Fibroblast of skin of left quadriceps (primary cell): ENCODE measurements at places on chromosomes 1 and 21.

DNA sequence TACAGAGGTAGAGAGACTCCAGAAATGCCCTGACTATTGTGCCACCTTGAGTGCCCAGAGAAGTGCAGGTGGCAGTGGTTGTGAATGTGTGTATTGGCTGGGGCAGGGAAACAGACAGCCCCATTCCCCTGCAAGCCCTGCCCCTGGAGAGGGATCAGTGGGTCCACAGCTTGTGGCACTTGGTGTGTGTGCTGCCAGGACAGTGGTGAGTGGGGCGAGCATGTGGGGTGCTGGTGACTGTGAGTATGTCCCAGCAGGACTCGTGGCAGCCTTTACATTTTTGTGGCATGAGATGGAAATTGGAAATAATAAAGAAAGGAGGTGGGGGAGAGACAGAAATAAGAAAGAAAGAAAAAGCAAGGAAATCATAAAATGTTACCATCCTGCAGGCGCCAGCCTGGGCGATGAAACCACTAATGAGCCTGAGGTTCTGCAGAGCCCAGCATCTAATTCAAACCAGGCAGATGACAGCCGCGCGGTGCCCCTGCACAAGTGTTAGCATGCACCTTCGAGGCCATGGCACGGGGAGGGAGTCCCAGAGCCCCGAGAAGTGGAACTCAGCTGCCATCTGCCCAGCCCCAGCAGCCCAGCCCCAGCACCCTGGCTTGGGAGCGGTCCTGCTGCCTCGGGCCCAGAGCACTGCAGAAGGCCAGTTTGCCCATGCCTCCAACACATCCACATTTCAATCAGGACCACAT lies 49.1 kb upstream of the ZBTB40 start:
- DNase-seq = no peak

DNA sequence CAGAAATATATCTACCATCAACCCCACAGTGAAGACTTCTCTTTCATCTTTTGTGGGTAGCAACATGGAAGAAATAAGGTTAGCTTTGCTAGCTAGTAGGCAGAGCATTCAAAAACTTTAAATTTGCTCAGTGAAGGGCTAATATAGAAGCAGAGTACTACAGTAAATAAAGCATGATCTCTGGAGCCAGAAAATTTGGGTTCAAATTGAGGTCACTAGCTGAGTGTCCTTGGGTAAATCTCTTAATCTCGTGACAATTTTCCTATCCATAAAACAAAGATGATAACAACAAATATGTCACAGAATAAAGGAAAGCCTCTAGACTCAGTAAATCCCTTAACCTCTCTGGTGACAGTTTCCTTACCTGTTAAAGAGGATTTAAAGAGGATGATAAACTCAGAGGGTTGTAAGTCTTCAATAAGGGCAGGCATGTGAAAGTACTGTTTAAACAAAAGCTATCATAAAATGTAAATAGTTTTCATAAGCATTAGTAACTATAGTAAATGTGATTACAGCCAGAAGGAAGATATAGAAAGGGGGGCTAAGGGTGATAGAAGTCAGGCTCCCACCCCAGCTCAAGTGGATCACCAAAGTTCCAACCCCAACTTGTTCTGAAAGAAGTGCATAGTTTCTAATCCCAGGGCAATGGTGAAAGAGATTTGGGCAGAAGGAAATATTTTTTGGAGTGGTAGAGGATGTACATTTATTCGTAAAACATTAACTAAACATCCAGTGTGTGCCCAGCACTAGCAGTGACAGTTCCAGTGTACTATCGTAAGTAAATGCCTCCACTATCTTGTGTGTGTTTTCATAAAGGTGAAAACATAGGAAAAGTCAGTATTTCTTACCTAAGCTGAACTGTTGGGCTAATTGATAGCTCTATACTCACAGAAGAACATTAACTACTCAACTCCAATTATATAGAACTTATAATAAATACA lies 24.8 kb downstream of the TM2D1 start:
- DNase-seq = no peak

DNA sequence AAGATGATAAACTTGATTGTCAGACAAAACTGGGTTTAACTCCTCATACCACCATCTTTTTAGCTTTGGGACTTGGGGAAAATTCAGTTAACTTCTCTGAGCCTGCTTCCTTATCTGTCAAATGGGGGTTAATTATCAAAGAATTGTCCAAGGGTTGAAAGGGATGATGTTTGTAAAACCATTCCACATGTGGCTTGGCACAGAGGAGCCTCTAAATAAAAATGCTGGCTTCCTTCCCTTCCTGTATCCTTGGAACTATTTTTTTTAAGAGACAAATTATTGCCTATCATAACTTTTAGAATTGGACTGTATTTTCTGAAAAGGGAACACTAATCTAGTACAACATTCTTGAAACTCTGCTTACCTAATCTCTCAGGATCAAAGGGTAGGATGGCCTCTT lies 143.4 kb upstream of the USP24 start:
- no peak for DNase-seq

- no peak for DNase-seq
Measured at GRCh38 chr1:23083714-23084480, 64.6 kb downstream of the KDM1A start.

- no peak for DNase-seq
Measured at GRCh38 chr1:74811436-74812179, 78.7 kb downstream of the TYW3 start.

GRCh38 chr21:44552136-44552535 lies 831 bp upstream of the KRTAP10-2 start:
- DNase-seq = no peak

- no peak for DNase-seq
Measured at GRCh38 chr1:2925918-2926317, 95.3 kb upstream of the ACTRT2 start.

- DNase-seq = no peak
Measured at GRCh38 chr1:98398092-98398491, 263.4 kb upstream of the SNX7 start.

- no peak for DNase-seq
Measured at GRCh38 chr1:180571832-180572636, 13.3 kb downstream of the OVAAL start.

GRCh38 chr1:89198491-89199072 lies at the start of gene GBP4:
Gene GBP4, minus strand, starts transcription at chr1:89198942. Its CDS starts 108 bp downstream, at chr1:89198834.
- DNase-seq = no peak

DNA sequence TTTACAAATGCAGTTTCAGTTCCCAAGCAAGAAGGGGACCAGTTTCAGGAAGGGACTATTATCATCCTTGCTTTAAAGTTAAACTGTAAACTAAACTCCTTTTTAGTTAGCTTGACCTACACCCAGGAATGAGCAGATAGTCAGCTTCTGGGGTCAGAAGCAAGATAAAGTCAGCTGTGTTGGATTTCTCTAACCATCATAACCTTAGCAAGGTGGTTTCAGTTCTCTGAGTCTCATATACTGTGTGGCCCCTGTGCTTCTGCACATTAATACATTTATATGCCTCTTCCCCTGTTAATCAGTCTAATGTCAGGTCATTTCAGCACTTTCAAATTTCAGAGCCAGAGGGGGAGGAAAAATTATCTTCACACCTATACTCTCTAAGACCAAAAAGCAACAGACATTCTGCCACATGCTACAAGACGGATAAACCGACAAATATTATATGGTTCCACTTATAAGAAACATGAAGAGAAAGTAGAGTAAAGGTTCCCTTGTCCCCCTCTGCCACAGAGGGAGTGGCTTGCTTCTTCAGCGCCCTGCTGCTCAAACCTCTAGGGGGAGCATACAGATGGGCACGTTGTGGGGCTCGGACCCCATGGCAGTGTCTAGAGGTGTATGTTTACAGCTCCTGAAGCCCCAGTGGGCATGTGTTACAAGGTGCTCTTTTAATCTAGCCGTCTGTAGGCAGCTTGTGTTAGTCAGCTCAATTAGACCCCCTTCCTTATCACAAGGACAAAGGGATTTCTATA lies 89.1 kb downstream of the SMYD3 start:
- DNase-seq = no peak

DNA sequence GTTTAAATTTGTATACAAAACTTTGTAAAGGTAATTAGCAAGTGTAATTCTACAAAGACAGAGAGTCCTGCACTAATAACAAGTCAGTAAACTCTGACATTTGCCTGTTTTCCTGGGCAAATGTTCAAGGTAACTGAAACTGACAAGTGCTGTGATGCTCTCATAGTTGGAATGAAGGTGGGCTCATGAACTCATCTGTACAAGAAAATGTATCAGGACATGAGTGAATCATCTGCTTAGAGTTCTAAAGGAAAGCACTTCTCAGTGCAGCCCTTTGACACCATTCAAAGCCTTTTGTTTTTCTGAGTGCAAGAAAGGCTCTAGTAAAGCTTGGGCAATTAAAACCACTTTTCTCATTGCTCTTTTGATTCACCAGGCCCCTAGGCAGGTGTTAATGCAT lies 91.5 kb downstream of the UROD start:
- DNase-seq = no peak

DNA sequence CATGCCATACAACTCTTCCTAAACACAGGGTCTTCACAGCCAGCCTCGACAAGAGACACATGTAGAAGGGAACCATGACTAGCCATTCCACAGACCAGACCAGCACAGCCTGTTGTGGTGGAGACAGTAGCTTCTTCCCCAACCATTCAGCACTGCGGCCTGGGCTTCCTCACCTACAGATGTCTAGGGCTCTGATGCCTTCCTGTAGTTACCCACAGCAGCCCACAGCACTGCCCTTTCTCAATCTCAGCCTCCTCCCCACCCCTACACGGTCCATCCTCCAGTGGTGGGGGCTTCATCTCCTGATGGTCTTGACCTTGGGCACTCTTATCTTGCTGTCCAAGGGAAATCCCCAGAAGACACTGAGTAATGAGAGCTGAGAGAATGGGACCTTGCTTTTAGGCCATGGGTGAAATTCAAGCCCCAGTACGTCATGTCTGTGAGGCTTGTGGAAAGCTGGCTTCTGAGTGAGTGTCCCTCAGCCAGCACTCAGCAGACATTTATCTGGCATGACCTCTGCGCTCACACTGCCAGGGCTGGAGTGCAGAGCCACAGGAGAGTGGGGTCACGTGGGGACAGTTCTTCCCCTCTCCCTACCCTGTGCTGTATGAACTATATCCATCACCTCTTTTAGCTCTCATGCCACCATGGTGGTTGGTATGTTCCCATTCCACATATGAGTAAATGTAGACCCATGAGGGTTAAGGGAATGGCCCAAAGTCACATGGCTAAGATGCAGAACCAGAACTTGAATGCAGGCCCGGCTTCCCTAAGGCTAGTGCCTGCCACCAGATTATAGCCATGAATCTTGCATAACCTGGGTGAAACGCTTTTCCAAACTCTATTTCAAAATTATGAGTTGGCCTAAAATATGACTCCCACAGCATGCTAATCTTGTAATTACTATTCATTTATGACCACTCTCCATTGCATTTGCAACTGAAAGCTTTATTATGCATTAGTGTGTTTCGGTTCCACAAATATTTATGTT lies 104.7 kb downstream of the HIVEP3 start:
- no peak for DNase-seq

GRCh38 chr1:81823082-81823481 lies 22.3 kb downstream of the ADGRL2 start:
- DNase-seq = no peak

DNA sequence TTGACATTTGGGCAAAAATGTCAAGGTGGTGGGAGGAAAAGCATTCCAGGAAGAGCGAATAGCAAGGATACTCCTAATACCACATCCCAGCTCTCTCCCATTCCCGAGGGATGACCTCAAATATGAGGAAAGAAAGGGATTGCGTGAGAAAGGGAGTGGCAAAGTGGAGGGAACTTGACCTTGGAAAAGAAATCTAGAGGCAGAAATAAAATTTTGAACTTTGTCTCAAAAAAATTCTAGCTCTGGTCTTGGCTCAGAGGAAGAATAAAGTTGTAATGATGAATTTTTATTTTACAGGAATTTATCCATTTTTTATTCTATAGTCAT lies 127.8 kb downstream of the TBX19 start:
- no peak for DNase-seq

DNA sequence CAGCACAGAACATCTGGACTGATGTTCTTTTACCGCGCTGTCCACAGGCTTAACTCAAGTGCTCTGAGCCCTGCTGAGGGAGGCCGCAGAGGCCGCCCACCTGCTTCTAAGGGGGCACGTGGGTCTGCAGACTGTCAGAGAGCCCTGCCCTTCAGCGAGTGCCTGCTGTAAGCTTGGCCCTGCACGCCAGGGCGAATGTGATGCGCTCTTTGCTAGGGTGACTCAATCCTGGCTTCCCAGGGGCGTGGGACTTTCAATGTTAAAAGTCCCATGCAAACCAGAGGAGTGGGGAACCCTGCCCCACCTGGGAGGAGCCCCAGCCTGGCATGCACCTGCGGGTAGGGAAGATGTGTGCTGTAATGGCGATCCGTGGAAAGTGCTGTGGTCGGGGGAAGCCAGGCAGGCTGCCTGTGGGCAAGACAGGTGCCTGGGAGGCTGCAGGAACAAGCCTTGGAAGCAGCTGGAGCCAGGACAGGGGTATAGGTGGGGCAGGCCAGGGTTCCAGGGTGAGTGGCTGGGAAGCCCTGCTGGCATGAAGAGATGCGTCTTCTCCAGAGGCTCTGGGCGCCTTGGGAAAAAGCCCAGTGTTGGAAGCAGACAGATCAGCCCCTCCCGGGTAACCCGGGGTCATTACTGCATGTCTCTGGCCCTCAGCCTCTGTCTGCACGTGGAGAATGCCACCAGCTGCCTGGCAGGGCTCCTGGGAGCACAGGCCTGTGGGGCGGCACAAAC lies 594 bp upstream of the PANK4 start:
- no peak for DNase-seq

GRCh38 chr1:1318131-1318652 lies 6.3 kb downstream of the INTS11 start:
- DNase-seq = peak; percentile 74

DNA sequence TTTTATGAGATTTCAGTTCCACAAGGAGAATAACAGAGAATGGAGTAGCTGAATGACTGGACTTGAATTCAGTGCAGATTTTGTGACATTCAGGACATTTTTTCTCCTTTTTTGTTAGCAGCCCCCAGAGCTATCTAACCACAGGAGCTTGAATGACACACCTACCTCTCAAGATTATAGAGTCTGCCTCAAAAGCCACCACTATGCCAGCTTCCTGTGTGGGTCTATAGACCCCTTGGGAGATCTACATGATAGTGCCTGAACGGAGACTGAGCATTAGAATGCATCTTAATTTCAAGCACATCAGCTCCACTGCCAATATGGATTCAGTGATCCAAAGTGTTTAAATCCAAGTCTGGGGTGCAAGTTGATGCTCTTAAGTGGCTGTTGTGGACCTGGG lies 74.4 kb upstream of the ZNF648 start:
- DNase-seq = no peak

DNA sequence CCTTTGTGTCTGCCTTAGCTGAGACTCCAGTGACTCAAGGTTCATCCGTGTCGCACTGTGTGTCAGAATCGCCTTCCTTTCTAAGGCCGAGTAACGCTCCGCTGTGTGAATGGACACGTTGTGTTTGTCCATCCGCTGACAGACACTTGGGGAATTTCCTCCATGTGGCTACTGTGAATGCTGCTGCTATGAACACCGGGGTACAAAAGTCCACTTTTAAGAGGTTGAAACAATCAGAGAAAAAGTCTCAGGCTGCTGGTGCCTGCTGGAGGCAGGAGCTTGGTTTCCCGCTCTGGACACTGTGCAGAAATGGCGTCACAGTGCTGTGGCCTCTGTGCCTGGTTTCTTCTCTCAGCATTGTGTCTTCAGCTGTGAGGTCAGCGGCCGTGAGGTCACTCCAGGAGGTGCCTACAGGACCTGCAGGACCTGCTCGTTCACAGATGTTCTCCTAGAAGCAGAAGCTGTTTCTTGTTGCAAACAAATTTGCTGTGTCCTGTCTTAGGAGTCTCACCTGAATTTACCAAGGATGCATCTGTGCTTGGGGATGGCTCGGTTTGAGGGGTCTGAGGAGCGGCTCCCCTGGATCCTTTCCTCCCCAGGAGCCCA lies 34.2 kb downstream of the KRTAP10-1 start:
- no peak for DNase-seq

GRCh38 chr1:113396585-113396984 lies 6.3 kb downstream of the MAGI3 start:
- peak; percentile 12 for DNase-seq
